ENCODE measurements at places on chromosomes 4 and X.

- no peak for DNase-seq
Observed at GRCh38 chr4:9867751-9868425, 86.5 kb downstream of the DRD5 start.

GRCh38 chrX:129933700-129934099 is 27.7 kb downstream of the UTP14A start:
- DNase-seq, result no peak

DNA sequence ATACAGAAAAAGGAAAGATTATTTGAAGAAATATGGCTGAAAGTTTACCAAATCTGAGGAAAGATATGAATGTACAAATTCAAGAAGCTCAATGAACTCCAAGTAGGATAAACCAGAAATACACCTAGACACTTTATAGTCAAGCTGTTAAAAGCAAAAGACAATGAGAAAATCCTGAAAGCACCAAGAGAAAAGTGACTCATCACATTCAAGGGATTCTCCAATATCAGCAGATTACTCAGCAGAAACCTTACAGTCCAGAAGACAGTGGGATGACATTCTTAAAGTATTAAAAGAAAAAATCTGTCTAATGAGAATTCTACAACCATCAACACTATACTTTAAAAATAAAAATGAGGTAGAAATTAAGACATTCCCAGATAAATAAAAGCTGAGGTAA is 223.8 kb upstream of the ZCCHC13 start:
- DNase-seq, result no peak

DNA sequence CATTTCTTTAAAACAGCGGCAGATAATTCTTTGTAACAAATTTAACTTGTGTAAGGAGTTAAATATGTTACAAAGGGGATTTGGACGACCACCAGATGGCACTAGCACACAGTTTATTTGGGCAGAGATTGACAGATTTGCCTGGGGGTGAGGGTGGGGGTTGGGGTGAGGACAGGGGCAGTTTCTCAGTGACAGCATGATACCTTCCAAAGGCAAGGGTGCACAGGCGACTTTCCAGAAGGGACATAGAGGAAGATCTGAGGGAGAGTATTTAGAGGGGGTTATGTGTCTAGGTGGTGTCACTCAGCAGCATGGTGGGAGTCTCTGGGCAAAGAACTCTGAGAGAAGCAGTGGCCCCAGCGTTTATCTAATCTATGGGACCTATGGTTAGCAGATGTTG is 9.6 kb upstream of the TMA16 start:
- DNase-seq, result no peak

DNA sequence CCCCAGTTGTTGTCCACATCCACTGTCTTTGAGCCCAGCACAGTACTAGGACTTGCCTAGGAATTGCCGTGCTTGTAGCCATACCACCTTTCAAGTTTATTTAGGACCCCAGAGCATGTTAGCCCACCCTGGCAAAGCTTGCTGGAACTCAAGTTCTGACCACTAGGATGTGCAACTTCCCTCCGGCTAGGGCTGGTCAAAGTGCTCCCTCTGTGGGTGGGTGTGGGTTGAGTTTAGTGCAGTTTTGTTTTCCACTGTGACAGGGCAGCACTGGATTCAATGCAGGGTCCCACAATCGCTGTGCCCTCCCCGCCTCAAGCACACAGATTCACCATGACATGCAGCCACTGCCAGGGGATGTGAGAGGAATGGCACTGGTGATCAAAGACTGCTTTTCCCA is 96.0 kb downstream of the RASGEF1B start:
- DNase-seq, result no peak

GRCh38 chr4:189185810-189186432 is 754.8 kb upstream of the FRG1 start:
- no peak for DNase-seq

DNA sequence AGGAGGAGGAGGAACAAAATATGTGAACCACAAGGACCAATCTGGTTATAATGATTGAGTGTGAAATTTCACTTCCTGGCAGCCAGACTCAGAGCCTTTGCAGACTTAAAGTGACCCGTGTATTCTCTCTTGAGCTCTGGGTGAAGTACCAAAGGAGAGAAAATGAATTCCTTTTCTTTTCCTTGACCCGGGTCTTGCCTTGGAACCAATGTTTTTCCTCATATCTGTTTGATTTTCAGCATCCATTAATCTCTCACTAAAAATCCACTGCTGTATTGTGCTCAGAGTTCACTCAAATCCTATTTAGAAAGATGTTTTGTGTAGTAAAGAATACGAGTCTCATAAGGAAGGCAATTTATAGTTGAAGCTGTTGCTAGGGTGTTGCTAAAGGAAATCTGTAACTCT is 78.3 kb upstream of the C1QTNF7 start:
- no peak for DNase-seq

- DNase-seq, result no peak
Observed at GRCh38 chr4:87120411-87121162, 99.8 kb downstream of the KLHL8 start.

GRCh38 chr4:27350161-27350560 is 489.5 kb downstream of the STIM2 start:
- no peak for DNase-seq

GRCh38 chr4:139853309-139853708 is 187.7 kb downstream of the MGST2 start:
- DNase-seq, result no peak

- DNase-seq, result no peak
Observed at GRCh38 chr4:150988238-150988637, 26.8 kb downstream of the LRBA start.

DNA sequence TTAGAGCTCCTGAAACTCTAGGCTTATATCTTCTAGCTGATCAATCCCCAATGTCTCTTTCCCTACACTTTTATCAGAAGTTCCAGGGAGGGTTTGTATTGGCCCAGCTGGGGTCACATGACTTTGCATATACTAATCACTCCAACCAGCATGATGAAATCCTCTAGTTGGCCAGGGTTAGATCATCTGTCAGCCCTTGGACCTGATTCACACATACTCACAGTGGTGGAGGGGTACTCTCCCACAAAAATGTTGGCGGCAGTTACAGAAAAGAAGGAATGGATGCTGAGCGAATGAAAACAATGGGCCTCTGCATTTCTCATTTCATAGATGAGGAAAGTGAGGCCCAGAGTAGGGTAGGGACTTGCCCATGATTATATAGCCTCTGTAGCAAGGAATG is 151.1 kb downstream of the PJA1 start:
- DNase-seq, result no peak

DNA sequence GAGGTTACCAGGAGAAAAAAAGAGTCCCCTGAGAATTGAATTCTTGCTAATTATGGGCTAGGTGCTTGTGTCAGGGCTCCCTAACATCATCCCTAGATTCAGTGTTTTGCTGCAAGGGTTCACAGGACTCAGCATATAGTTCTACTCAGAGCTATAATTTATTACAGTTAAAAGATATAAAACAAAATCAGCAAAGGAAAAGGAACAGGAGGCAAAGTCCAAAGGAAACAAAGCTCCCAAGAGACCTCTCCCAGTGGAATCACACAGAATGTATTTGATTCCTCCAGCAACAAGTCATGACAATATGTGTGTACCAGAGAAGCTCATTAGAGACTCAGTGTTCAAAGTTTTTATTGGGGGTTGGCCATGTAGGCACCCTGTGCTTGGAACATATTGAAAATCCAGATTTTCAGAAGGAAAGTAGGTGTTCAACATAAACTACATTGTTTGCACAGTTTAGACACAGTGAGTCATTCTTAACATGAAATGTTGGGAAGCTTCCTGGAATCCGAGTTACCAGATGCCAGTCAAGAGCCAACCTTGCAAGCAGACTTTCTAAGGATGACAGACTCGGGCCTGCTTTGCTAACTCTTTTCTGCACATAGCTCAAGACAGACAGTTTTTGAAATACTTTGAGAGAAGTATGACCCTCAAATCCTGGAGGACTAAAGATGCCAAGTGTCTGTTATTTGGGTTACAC is 311.3 kb upstream of the EMCN start:
- no peak for DNase-seq

All from skeletal muscle cell (primary cell).